Naive thymus-derived CD8-positive, alpha-beta T cell (primary cell): ENCODE measurements at places on chromosomes 13 and 19. TPM values are rescaled to one million over a fixed set of nuclear protein-coding genes. Genes with fewer than 3 reads are reported as not detected.

DNA sequence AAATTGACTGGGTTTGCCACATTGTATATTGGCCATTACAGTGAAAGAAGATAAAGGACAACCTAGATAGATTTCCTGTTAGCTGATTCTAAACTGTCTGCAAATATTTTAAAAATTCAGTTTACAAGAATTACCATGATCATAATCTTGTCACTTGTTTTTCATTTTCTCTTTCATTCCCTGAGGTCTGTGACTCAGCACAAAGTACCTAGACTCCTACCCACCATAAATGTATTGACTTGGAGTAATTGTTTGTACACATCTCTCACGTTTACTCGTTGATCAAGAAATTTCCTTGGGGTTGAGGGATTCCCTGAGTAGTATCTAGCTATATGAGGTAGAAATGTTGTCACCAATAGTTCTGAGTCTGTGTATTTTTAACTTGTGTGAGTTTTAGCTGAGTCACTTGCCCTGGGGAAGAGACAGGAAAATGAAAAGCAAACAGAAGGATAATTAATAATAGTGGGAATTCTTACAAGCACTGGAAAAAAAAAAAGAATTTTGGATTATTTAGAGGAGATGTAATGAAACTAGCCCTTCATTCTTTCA is 299.2 kb upstream of the DACH1 start:
- no peaks in the 10 kb centered on the region for H3K4me1 ChIP-seq
- no peak overlapping the region for H3K27ac ChIP-seq
- DNase-seq: no peak
- no peak overlapping the region for H3K4me3 ChIP-seq

Gene PRTN3
- total RNA-seq: not detected

DNA sequence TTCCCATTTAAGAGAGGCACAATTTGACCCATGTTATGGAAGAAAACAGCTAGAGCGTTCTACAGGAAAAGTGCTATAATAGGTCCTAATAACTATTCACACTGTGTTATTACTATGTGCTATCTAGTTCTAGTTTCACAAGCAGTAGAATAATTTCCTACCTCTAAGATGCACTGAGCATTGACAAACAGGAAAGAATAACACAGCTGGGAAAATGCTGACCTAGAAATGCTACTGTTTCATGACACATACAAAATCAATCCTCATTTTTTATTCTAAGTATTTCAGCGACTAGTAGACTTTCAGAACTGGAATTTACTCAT is 259.5 kb downstream of the ITGBL1 start:
- no peaks in the 10 kb centered on the region for H3K36me3 ChIP-seq
- DNase-seq: no peak
- H3K27me3 ChIP-seq: peaks cover 7% of the 10 kb centered on the region
- H3K27ac ChIP-seq: no peak overlapping the region
- peaks cover 2% of the 10 kb centered on the region for H3K4me1 ChIP-seq
- H3K4me3 ChIP-seq: no peak overlapping the region

Gene MAN2B1
- total RNA-seq: 101 TPM

DNA sequence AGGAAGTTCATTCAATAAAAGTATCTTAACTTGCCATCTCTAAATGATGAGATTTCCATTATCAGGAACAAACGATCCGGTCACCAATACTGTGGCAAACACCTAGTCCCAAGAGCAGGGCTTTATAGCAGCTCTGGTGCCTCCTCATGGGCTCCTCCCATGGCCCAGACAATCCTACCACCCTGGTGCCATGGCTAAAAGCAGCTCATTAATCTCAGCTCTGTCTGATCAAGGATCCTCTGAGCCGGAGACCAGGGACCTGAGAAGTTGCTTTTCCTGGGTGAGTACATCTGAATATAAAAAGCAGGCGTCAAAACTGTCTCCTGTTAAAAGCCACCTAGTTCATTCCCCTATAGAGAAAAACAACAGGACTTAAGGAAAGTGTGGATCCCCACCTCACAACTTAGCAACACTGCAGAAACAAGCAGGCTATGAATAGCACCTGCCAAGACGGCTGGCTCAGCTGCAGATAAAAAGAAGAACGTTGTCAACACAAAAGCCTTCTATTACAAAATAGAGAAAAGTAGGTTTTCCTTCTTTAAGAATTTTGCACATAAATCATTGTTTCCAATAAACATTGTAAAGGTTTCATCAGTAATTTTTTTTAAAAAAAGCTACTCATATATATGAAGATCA is 30.3 kb downstream of the TSHZ3 start:
- DNase-seq: no peak
- H3K36me3 ChIP-seq: no peaks in the 10 kb centered on the region
- no peaks in the 10 kb centered on the region for H3K4me1 ChIP-seq

Gene ZNF439
- 35.3 TPM for total RNA-seq

Gene ZNF606
- total RNA-seq: 53.2 TPM

DNA sequence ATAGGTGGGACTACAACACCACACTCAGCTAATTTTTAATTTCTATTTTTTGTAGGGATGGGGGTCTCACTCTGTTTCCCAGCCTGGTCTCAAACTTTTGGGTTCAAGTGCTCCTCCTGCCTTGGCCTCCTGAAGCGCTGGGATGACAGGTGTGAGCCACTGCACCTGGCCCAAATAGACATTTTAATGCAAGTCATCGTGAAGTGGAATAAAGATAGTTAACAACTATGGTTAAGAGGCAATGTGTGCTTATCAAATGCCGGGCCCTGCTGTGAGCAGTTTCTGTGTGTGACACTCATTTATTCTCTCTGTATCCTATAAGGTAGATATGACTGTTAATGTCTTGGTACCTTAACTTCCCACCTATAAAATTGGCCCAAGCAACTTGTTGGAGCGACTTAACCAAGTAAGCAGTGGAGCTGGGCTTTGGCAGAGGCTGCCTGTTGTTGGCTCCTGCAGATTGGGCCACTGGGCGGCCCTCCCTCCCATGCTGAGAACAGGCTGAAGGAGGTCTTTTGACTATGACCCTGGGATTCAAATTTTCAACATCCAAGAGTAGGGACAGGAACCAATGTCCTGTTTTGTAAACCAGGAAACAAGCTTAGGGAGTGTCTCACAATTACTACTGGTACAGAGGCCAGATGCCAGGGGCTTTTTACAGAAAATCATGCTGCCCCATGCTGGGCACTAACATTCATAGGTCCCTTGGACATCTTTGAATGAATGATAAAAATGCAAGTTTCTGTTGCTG is 450.7 kb downstream of the TSHZ3 start:
- no peaks in the 10 kb centered on the region for H3K36me3 ChIP-seq
- H3K27me3 ChIP-seq: no peaks in the 10 kb centered on the region
- no peak for DNase-seq
- H3K4me1 ChIP-seq: no peaks in the 10 kb centered on the region
- no peak overlapping the region for H3K4me3 ChIP-seq

Gene ZNF557
- 31.5 TPM for total RNA-seq

GRCh38 chr13:97114651-97115050 is 107.5 kb upstream of the MBNL2 start:
- peaks cover 42% of the 10 kb centered on the region for H3K27me3 ChIP-seq
- no peak overlapping the region for H3K27ac ChIP-seq
- H3K36me3 ChIP-seq: no peaks in the 10 kb centered on the region
- H3K4me3 ChIP-seq: no peak overlapping the region

GRCh38 chr13:23642110-23642509 is 71.9 kb downstream of the TNFRSF19 start:
- no peak for DNase-seq
- no peaks in the 10 kb centered on the region for H3K27me3 ChIP-seq
- H3K36me3 ChIP-seq: no peaks in the 10 kb centered on the region
- no peak overlapping the region for H3K4me3 ChIP-seq

DNA sequence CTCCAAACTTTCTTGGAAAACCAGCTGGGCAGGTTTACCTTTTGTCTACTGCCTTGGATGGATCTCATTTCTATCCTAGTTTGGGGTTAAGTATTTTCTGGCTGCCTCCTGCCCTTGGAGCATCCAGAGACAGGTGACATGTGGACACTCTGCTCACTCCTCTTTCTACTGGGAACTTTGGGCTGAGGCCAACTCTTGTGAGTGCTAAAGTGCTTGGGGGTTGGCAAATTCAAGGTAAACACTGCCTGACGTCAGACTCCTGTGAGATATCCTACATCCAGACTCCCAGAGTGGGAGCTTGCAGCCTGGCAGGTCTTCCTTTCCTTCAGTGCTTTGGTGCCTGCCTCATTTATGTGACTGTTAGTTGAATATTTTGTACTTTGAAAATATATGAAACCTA is 388.1 kb downstream of the KCNRG start:
- H3K4me3 ChIP-seq: no peak overlapping the region
- H3K4me1 ChIP-seq: no peaks in the 10 kb centered on the region
- no peaks in the 10 kb centered on the region for H3K36me3 ChIP-seq
- H3K27ac ChIP-seq: no peak overlapping the region
- no peaks in the 10 kb centered on the region for H3K27me3 ChIP-seq
- no peak for DNase-seq

GRCh38 chr13:98950705-98951104 is 27.2 kb downstream of the DOCK9 start:
- H3K27me3 ChIP-seq: no peaks in the 10 kb centered on the region
- no peak overlapping the region for H3K4me3 ChIP-seq
- peak overlapping the region; percentile 27 for H3K27ac ChIP-seq
- H3K36me3 ChIP-seq: peaks cover 37% of the 10 kb centered on the region

- no peak overlapping the region for H3K27ac ChIP-seq
- H3K4me3 ChIP-seq: no peak overlapping the region
- no peaks in the 10 kb centered on the region for H3K36me3 ChIP-seq
- H3K4me1 ChIP-seq: no peaks in the 10 kb centered on the region
- peaks cover 40% of the 10 kb centered on the region for H3K27me3 ChIP-seq
- DNase-seq: no peak
These were observed 209.6 kb downstream of the ATP8A2 start for GRCh38 chr13:25581351-25581750.

Gene ZNF223
- total RNA-seq: 9.7 TPM

GRCh38 chr13:30745906-30746686 is 10.8 kb downstream of the ALOX5AP start:
- H3K27me3 ChIP-seq: peaks cover 2% of the 10 kb centered on the region
- H3K4me3 ChIP-seq: no peak overlapping the region
- no peaks in the 10 kb centered on the region for H3K36me3 ChIP-seq
- peaks cover 51% of the 10 kb centered on the region for H3K4me1 ChIP-seq
- no peak for DNase-seq
- no peak overlapping the region for H3K27ac ChIP-seq

Gene NCR1
- 0.29 TPM for total RNA-seq

Gene CD70
- not detected for total RNA-seq

Gene IRF3
- total RNA-seq: 303 TPM

DNA sequence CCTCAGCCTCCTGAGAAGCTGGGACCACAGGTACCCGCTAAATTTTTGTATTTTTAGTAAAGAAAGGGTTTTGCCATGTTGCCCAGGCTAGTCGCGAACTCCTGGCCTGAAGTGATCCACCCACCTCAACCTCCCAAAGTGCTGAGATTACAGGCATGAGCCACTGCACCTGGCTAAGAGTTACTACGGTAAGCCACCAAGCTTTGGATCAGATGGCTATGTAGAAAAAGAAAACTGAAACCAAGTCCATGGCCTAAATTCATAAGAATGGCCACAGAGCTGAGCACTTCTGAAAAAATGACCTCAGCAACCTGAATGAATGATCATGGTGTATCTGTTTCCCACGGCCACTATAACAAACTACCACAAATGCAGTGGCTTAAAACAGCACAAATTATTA is 9.4 kb downstream of the OPA3 start:
- no peak overlapping the region for H3K27ac ChIP-seq
- no peak overlapping the region for H3K4me3 ChIP-seq
- H3K36me3 ChIP-seq: no peaks in the 10 kb centered on the region

DNA sequence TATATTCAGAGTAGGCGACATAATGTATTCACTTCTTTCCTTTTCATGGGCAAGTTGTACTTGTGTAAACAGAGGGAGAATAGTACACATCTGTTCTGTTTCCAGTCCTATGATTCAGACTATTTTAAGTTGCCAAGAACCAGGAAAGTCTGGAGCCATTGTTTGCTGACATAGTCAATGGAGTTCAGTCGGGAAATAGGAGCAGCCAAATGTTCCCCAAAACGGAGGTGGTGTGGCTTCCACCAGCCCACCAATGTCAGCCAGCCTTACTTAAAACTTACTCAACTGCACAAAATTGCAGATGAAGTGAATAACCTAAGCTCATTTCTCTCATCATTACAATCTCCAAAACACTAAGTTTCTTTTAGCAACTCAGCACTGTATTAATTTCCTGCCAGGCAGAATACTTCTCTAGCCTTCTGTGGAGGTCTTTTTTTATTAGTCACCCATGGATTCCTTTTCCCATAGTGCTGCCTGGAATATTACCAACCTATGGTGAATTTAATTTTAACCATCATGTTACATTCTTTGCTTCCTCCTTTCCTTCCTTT is 22.3 kb upstream of the CSNK1A1L start:
- peaks cover 10% of the 10 kb centered on the region for H3K27me3 ChIP-seq
- no peak for DNase-seq
- H3K4me3 ChIP-seq: no peak overlapping the region
- no peaks in the 10 kb centered on the region for H3K4me1 ChIP-seq
- H3K27ac ChIP-seq: no peak overlapping the region

GRCh38 chr19:40252395-40252794 is 25.9 kb upstream of the CCNP start:
- peaks cover 57% of the 10 kb centered on the region for H3K4me1 ChIP-seq
- H3K27me3 ChIP-seq: no peaks in the 10 kb centered on the region
- no peak overlapping the region for H3K4me3 ChIP-seq
- H3K27ac ChIP-seq: peak overlapping the region; percentile 8

DNA sequence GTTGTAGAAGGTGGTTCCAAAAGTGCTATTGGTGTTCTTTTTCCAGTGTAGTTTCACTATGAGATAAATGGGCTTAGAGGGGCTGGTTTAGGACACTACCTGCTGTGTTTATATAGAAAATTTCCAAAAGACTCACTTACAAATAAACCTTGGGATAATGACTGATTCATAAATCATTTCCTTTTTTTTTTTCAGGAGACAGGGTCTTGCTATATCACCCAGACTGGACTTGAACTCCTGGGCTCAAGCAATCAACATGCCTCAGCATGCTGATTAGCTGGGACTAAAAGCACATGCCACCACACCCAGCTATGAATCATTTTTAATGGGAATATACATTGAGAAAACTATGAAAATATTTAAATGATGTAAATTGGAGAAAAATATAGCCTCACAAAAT is 376.6 kb downstream of the PCDH9 start:
- DNase-seq: no peak
- no peak overlapping the region for H3K27ac ChIP-seq
- H3K27me3 ChIP-seq: no peaks in the 10 kb centered on the region

DNA sequence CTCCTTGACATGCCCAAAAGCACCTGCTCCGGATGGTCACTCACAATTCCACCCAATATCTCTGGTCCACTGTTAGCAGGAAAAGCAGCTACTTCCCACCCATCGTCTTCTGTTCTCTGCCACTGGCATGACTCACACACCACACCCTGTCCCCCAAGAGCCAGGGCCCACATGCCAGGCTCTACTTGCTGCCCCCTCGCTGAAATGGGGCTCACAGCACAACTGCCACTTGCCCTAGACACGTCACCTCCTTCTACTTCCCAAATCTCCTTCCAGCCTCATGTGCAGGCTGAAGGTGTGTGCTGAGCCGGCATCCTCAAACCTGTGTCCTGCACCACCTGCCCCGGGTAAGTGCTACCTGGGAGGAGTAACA is 65.0 kb downstream of the TBC1D4 start:
- no peak for DNase-seq
- H3K27me3 ChIP-seq: peaks cover 11% of the 10 kb centered on the region
- no peak overlapping the region for H3K4me3 ChIP-seq
- H3K4me1 ChIP-seq: peaks cover 2% of the 10 kb centered on the region

- peaks cover 2% of the 10 kb centered on the region for H3K27me3 ChIP-seq
- no peak for DNase-seq
- no peak overlapping the region for H3K4me3 ChIP-seq
- peaks cover 2% of the 10 kb centered on the region for H3K4me1 ChIP-seq
- H3K36me3 ChIP-seq: no peaks in the 10 kb centered on the region
These were observed 197.8 kb downstream of the TEX29 start for GRCh38 chr13:111518161-111518792.
